ENCODE measurements at places on chromosomes 2 and 18.

DNA sequence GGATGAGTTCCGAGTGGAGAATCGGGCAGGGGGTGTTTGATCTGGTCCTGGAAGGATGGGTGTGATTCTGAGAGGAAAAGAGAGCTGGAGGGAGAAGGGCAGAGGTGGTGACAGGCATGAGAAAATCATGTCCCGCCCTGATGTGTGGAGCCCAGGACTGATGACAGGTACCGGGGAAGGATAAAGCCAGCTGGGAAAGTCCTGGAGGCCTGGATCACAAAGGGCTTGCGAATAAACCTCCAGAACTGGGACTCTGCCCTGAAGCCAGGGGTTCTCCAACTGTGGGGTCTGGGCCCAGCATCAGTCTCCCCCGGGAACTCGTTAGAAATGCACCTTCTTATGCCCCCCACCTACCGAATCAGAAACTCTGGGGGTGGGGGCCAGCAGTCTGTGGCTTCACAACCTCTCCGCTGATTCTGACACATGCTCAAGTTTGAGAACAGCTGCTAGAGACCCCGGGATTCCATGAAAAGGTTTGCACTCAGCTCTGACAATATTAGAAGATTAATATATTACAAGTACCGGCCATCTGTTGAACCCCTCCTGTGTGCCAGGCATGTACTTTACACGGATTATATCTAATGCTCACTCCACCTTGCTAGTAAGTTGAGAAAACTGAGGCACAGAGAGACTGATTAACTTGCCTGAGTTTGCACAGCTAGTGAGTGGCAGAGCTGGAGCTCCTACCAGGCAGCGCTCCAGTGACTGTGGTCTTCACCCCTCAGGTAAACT lies 8.0 kb downstream of the TNFRSF11A start:
- no peak overlapping the region for H3K27ac ChIP-seq
- peaks cover 3% of the 10 kb centered on the region for H3K36me3 ChIP-seq
- H3K4me3 ChIP-seq, result no peak overlapping the region
- H3K4me1 ChIP-seq, result no peaks in the 10 kb centered on the region
- DNase-seq, result no peak

DNA sequence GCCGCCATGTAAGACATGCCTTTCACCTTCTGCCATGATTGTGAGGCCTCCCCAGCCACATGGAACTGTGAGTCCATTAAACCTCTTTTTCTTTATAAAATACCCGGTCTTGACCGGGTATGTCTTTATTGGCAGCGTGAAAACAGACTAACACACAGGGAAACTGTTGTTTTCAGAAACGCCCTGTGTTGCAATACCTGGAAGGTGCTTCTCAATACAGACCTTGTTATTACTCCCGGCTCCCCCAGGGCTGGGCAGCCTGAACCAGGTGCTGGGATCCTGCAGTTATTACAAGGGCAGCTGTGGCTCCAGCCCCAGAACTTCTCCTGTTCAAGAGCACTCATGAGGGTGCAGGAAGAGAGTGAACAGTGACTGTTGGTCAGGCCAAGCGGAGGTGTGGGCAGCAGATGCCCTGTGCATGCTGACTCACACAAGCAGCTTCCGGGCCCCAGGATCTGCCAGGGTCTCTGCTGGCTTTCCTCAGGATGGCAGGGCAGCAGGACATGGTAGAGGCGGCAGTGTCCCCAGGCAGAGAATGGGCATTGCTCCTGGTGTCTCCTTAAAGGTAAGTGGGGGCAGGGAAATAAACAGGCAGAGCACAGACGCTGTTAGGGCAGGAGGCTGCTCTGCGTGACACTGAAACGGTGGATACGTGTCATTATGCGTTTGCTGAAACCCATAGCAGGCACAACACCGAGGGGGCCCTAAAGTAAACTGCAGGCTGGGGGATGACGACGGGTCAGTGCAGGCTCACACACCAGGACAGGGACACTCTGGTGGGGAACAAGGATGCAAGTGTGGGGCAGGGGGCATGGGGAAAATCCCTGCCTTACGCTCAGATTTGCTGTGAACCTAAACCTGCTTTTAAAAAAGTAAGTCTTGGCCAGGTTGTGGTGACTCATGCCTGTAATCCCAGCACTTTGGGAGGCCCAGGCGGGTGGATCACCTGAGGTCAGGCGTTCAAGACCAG lies 89.1 kb downstream of the NDUFA10 start:
- peaks cover 11% of the 10 kb centered on the region for H3K4me1 ChIP-seq
- H3K36me3 ChIP-seq, result peaks cover 4% of the 10 kb centered on the region
- peaks cover 11% of the 10 kb centered on the region for H3K27me3 ChIP-seq
- no peak overlapping the region for H3K4me3 ChIP-seq
- no peak overlapping the region for H3K27ac ChIP-seq

DNA sequence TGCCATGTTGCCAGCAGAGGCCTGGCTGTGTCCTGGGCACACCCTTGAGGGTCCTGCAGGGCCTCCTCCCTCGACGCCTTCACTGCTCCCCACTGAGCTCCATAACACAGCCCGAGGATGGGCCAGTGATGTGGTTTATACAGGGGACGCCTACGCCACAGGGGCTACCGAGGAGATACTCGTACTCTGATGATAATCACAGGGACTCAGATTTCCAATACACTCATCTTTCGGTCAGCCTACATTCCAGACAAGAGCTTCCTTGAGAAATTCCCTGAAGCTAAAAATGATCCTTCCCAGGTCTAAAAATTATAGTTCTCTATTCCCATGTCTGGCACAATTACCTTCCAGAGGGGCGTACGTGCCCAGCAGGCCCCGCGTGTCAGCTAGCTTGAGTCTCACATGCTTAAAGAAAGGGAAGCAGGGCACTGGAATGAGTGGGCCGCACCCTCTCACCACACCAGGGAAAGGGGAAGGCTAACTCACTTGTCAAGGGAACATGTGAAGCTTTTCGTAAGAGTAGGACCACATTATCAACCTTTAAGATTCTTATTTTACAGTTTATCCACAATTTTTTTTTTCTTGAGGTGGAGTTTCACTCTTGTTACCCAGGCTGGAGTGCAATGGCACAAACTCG lies 159.5 kb upstream of the NDUFV2 start:
- no peaks in the 10 kb centered on the region for H3K36me3 ChIP-seq
- no peak for DNase-seq
- H3K27ac ChIP-seq, result no peak overlapping the region
- no peak overlapping the region for H3K4me3 ChIP-seq
- H3K27me3 ChIP-seq, result peaks cover 34% of the 10 kb centered on the region
- H3K4me1 ChIP-seq, result no peaks in the 10 kb centered on the region

- no peak for DNase-seq
- no peak overlapping the region for H3K4me3 ChIP-seq
- H3K27ac ChIP-seq, result no peak overlapping the region
- H3K27me3 ChIP-seq, result peaks cover 20% of the 10 kb centered on the region
Observed at GRCh38 chr2:222950638-222951285, 89.9 kb downstream of the ACSL3 start.

GRCh38 chr2:31835450-31835849 lies 175.4 kb downstream of the MEMO1 start:
- H3K4me1 ChIP-seq, result no peaks in the 10 kb centered on the region
- H3K27me3 ChIP-seq, result no peaks in the 10 kb centered on the region
- no peak overlapping the region for H3K27ac ChIP-seq
- DNase-seq, result no peak
- H3K4me3 ChIP-seq, result no peak overlapping the region

Measured in central memory CD8-positive, alpha-beta T cell (primary cell).